ENCODE measurements at places on chromosomes 4 and X.

DNA sequence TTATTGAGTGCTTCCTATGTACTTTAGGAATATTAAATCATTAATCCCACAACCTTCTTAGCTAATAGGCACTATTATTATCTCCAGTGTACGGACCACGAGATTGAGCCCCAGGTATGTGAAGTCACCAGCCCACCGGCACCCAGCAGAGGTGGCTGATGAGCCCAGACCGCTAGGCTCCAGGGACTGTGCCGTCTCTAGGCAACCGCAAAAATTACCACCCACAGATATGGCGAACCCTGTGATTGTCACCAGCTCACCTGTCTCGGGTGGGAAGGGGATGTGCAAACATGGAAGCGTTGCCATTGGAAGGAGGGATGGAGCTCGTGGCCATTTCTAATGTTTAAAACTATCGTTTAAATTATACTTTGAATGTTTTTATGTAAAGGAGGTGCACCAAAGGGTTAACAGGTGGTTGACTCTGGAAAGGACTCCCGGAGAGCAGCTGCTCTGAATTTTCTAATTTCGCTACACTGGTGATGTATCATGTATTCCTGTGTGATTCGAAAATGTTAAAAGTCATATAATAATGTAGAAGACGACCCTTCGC is 21.0 kb upstream of the JAKMIP1 start:
- DNase-seq: no peak

- DNase-seq: no peak
Observed at GRCh38 chr4:130147641-130148040, 1051.7 kb downstream of the C4orf33 start.

DNA sequence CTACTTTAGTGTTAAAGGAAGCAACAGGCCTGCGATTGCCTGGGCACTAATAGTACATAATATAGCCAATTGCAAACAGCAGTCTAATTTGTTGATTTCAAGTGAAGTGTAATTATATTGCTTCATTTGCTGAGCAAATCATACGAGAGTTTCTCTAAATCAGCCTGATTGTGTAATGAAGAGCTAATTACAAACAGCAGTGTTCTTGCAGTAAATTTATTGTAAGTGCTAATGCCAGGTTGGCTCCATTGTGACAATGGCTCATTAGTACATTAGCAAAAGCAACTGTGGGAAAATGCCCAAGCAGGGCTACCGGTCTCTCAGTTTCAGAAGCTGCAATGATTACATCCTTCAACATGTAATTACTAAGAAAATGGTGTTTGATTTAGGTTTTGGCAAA is 591.5 kb downstream of the GALNTL6 start:
- DNase-seq: no peak

DNA sequence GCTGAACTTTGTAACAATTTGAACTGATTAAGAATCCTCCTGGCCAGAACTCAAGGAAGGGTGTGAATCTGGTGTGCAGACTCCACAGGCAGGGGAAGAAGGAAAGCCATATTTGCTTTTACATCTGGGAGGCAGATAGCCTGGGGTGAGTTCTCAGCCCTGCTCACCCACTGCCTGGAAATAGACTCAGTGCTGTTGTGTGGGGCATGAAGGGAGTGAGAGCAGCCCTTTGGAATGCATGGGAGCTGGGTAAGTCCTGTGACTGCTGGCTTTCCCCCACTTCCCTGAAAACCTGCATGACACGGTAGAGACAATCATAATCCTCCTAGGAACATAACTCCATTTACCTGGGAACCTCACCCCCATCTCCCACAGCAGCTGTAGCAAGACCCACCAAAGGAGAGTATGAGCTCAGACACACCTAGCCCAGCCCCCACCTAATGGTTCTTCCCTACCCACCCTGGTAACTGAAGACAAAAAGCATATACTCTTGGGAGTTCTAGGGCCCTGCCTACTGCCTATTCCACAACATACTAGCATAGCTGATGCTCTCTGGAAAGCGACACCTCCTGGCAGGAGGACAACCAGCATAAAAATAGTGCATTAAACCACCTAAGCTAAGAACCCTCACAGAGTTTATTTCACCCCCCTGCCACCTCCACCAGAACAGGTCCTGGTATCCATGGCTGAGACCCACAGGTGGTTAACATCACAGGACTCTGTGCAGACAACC is 59.3 kb upstream of the UBQLN2 start:
- no peak for DNase-seq

GRCh38 chr4:160983035-160983434 is 1180.8 kb downstream of the FSTL5 start:
- DNase-seq: no peak

GRCh38 chrX:40111868-40112267 is 14.1 kb upstream of the BCOR start:
- DNase-seq: no peak

GRCh38 chr4:159837071-159837470 is 734.2 kb downstream of the RAPGEF2 start:
- no peak for DNase-seq

DNA sequence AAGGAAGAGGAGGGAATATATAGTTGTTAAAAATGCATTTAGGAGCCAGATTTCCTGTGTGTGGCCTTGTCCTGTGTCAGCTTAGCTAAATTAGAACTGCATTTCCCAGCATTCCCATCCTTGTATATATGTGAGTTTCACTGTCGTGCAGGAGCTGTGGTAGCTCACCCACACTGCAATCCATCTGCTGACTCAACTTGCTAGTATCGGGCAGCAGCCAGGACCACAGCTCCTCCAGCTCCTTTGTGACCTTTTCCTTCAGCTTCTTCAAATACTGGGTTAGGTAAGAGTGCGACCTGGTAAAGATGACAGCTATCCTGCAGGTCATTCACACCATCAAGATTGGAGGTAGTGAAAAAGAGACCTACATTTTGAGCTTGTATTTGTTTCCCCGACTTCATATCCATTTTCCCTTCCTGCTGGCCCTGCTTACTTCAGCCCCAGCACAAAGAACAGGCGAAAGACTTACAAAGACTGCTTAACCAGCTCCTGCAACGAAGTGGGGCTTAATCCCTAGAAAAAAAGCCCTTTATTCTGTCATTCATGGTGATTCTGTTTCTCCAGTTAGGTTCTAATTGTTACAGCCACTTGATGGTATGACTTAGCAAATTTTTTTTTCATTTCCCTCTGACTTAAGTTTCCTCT is 11.4 kb downstream of the ASIC5 start:
- DNase-seq: no peak
